NCI-H2171 (cell line): ENCODE measurements at places on chromosomes 12 and 14.
A peak's percentile ranks its signal among the peaks of the same experiment; 100 is the strongest.

DNA sequence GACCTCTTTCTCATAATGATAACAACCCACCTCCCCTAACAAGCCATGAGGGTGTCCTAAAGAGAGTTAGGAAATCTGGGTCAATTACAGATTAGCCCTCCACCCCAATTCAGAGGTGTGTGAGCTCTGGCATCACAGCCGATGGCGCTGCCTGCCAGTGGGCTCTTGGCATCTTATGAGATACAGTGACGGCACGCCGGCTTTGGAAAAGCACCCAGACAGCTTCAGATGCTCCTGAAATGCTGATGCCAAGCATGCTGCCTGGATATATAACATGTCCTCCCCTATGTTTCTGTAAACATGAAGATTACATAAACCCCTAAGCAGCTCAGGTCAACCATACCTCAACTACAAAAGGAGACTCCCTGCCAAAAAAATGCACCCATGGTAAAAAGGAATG, 152.6 kb downstream of the TTC7B start:
- no peak for DNase-seq

GRCh38 chr12:19242581-19242980, 113.0 kb downstream of the PLEKHA5 start:
- no peak for DNase-seq

- no peak for DNase-seq
Observed at GRCh38 chr12:26867080-26867479, 34.1 kb upstream of the ITPR2 start.

- DNase-seq: no peak
Observed at GRCh38 chr12:114697741-114698565, 14.0 kb upstream of the TBX3 start.

GRCh38 chr12:53239643-53240258, 7.7 kb upstream of the RARG start:
- no peak for DNase-seq

DNA sequence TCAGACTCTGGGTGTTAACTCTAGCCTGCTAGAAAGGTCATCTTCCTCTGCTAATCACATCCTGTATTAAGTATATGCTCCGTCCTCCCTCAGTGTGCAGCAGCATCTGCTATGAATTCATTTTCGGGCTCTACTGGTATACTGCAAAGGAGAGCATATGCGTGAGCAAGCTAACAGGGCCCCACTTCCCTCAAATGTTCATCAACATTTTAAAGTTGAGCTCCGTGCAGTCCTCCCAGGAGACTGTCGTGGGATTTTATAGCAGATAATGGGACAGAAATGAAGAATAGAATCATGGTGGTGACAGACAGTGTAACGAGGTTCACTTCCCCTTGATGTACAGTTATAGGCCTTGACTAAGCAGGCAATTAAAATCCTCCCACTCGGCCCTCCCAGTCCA, 131.7 kb downstream of the PLXNC1 start:
- DNase-seq: no peak

- no peak for DNase-seq
Observed at GRCh38 chr12:58961906-58962305, 41.6 kb upstream of the LRIG3 start.

- no peak for DNase-seq
Observed at GRCh38 chr12:6315184-6315583, 4.7 kb downstream of the PLEKHG6 start.

- DNase-seq: no peak
Observed at GRCh38 chr12:20822415-20822814, 11.9 kb downstream of the SLCO1B3 start.

- no peak for DNase-seq
Observed at GRCh38 chr12:45315462-45315861, 99.6 kb downstream of the ANO6 start.

DNA sequence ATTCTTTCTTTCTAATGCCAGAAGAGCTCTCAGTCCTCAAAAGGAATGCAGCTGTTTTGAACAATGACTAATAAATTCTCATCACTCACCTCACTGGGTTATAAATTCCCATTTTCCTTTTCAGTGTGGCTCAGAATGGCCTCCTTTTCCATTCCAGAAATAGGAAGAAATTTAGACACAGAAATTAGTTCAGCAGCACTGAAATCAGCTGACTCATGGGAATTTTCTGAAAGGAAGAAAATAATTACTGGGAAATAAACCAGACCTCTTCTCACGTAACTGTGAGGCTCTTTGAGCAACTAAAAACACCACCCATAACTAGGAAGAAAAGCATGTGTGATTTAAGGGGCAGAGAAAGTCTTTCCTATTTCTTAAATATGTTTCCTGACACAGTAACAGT, 23.8 kb downstream of the CD163 start:
- no peak for DNase-seq

DNA sequence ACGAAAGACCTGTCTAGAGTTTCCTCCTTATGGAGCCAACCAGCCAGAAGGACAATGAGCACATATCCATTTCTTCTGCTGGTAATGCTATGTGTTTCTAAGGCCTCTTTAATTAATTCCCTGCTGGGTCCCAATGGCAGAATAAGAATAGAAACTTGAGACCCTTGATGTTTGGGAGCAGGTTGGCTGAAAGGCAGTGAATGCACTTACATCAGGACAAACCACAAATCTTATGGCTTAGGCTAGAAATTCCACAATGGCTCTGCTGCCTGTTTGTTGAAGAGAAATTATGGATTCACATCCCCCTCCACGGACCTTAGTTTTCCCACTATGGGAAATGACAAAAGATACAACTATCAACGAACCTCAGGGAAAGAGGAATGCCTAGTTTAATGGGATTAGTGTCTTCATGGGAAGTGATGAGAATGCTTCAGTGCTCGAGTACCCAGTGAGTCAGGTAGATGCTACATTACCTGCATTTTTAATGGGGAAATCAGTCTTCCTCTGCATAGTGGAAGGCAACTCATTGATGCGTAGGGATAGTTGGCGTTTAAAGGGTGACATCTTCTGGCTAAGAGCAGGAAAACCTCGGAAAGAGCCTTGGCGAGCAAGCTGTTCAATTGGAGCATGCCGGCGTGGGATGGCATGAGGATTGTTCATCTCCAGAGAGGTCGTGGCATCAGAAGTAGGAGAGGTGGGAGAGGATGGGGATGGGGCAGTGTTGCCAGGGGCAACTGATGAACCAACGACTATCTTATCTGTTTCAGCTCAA, 46.5 kb downstream of the PAPLN start:
- DNase-seq: peak; percentile 57

GRCh38 chr12:12770262-12770661, 15.2 kb upstream of the APOLD1 start:
- DNase-seq: no peak

GRCh38 chr14:63205866-63206265, 1.6 kb downstream of the RHOJ start:
- no peak for DNase-seq

DNA sequence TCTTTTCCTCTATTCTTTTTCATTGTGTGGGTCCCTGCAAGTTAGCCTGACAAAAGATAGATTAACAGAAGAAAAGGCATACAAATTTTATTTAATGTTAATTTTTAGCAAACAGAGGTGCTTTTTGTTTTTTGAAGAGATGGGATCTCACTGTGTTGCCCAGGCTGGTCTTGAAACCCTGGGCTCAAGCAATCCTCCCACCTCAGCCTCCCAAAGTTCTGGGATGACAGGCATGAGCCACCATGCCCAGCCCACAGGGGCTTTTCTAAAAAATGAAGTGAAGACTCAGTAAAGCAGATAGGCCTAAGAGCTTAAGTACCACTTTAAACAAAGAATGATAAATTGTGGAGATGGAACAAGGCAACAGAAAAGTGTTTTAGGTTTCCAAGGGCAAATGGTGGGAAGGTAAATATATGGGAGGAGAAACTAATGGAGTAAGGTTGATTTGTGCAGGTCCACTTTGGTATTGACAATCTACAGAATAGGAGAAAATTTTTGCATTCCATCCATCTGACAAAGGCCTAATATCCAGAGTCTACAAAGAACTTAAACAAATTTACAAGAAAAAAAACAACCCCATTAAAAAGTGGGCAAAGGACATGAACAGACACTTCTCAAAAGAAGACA, 18.6 kb upstream of the EEA1 start:
- DNase-seq: no peak

GRCh38 chr14:72699852-72700257, 194.0 kb downstream of the DPF3 start:
- DNase-seq: no peak

- no peak for DNase-seq
Observed at GRCh38 chr12:75852143-75852542, 179.4 kb downstream of the PHLDA1 start.

- no peak for DNase-seq
Observed at GRCh38 chr12:56518570-56518969, 3.0 kb upstream of the RBMS2 start.

DNA sequence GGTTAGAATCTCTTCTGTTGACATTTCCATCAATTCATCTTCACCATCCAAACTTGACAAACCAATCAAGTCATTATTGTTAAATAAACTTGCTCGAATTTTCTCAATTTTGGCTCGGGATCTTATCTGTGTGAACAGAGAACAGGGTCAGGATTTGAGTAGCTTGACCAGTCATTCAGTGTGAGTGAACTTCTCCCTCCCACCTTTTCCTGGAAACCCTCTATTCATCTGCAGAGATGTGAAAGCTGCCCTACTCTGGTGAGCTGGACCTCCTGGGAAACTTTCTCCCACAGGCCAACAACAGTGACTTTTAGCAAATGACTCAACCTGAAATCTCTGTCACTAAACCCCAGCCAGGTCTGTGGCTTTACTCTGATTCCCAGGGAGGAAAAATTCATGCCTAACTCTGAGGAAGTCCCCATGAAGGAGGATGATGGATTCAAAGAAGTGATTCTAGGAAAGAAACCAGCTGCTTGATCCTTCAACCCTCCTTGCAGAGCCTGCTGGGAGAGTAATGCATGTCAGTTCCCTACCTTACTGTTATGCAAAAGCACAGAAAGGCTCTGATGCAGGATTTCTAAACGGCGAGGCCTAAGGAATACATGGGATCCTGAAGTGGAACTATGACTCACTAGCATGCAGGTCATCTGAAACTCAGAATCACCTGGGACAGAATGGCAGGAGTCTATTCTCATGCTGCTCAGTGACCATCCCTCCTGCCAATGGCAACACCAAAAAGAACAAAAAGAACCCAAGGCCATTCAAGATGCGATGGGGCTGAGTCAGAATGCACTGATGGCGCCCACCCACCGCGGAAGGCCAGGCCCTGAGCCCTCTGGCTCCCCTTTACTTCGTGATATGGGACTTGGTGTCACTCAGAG, 58.0 kb downstream of the TRAFD1 start:
- no peak for DNase-seq
